ENCODE measurements at places on chromosomes 5 and 9.
A peak's percentile ranks its signal among the peaks of the same experiment; 100 is the strongest.

- peak; percentile 56 for DNase-seq
Observed at GRCh38 chr5:54785729-54786591, 199.4 kb downstream of the ESM1 start.

GRCh38 chr9:89387197-89387849 lies 69.0 kb downstream of the SECISBP2 start:
- no peak for DNase-seq

DNA sequence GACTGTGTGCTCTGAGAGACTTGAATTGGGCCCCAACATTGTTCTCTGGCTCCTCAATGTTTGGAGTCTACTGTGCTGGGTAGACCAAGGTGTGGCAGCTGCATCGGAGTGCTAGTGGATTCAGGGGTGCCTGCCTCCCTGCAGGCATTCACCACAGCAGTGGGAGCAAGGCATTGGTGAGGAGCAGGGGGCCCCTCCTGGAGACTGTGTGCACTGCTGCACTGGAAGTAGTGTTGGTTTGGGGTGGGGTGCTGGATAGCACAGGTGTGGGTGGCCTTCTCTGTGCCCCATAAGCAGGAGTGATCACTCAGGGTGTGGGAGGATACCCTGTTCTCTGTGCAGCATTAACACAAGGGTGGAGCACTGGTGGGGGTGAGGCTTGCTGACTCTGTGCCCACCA lies 39.2 kb downstream of the INSL6 start:
- DNase-seq, result no peak

- peak; percentile 7 for DNase-seq
Observed at GRCh38 chr5:16936150-16936988, at the start of gene MYO10. Gene MYO10 (minus strand): TSS chr5:16936288. CDS start chr5:16935808, 480 bp downstream.

DNA sequence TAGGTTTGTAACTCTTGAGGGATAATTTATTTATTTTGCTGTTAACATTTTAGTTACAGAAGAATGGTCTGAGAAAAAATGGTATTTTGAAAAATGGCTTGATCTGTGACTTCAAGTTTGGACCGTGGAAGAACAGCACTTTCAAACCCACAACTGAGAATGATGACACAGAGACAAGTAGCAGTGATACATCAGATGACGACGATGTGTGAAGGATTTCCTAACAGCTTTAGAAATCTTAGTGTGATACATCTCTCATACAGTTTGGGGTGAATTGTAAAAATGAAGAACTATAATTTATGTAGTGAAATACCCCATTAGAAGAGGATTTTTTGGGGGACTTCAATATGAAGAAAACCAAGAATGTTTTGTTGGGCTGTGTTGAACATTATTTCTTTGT lies 88.7 kb downstream of the GPBP1 start:
- DNase-seq, result no peak

DNA sequence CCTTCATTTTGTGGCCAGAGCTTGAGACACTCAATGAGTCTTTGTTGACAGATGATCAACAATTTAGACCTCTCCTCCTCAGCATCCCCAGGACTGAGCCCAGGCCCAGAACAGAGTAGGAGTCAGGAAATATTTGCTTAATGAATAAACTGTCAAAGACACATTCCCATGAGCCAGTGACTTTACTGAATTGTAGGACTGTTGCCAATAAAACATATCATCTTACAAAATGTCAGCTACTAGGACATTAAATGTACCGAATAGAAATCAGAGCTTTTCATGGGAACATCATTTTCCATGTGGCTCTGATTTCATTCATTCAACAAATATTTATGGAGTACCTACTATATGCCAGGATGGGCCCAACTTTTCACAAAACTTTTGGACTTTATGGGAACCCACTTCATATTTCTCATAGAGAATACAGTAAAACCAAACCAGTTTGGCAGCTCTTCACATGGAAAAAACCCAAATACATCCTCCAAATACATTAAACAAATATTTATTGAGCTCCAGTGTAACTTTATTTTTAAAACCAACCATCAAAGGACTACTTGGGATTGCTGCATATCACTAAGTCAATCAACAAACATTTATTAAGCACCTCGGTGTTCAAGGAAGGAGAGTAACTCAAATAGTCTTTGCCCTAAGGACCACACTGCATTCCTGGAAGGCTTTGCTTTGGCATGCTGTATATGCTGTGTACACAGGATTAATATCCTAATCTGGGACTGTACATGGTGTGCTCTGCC lies 11.4 kb downstream of the VDAC1 start:
- DNase-seq, result no peak

GRCh38 chr5:78648359-78649210 lies at the start of gene LHFPL2:
Gene LHFPL2 (minus strand): TSS chr5:78648772. CDS start chr5:78510213, 138,559 bp downstream.
- DNase-seq, result peak; percentile 59

DNA sequence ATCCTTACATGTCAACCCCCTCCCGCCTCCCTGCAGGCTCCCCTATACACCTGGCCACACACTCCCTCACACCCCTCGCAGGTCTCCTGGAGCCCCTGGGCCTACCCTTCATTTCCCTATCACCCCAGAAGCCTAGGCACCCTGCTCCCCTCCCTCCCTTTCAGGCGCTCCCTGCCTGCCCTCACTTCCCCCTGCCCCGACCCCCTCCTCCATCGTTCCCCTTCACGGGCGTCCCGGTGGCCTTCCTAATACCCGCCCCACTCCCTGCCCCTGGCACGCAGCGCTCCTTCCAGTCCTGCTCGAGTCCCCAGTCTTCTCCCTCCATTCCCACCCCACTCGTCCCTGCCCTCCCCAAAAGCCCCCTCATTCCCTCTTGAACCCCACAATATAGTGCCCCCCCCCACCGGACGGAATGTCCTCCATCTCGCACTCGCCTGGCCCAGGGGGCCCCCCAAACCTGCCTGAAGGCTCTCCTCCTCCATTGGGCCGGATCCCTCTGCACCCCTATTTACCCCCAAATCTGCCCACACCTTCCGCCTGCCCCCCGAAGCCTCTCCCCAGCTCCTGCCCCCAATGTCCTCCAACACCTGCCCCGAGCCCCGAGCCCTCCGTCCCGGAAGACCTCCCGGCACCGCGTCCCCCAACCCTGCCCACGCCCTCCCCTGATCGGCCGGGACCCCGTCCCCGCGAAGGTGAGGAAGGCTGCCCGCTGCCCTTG lies 746 bp downstream of the STRBP start:
- DNase-seq, result no peak

DNA sequence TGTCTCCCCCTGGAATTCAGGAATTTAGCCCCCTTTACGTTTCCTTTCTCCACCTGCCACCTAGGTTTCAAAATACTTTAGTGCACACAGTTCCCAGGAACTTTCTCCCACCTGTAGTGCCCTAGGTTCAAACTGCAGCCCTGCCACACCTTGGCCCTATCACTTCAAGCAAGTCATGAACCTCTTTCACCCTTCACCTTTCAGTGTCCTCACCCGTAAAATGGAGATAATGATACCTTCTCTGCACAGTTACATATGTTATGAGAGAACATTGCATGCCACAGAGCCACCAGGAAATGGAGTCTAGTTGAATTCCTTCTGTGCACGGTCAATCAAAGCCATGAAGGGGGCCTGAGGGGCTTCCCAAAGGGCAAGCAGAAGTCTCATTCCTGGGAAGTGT lies 9.8 kb upstream of the EEIG1 start:
- DNase-seq, result no peak

- DNase-seq, result no peak
Observed at GRCh38 chr9:33620738-33621439, 96.8 kb downstream of the ANKRD18B start.

DNA sequence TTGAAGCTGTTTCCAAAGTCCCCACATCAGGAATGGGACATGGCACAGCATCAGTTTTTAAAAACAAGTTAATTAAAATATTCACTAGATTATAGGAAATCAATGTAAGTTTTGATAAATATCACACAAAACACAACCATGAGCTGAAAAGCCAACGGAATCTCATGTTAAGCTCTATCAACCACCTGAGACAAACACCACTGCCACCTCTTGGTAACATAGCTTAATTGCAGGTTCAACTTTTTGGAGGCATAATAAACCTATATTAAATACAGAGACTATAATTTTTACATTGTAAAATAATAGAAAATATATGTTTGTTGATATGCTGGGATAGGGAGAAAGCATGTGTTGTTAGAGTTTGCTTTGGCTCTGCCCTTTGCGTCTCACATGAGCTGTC lies 126.1 kb downstream of the SV2C start:
- DNase-seq, result no peak

- no peak for DNase-seq
Observed at GRCh38 chr5:173454736-173455598, 126.8 kb upstream of the STC2 start.

- DNase-seq, result no peak
Observed at GRCh38 chr9:123536455-123536868, 180.5 kb downstream of the CRB2 start.

DNA sequence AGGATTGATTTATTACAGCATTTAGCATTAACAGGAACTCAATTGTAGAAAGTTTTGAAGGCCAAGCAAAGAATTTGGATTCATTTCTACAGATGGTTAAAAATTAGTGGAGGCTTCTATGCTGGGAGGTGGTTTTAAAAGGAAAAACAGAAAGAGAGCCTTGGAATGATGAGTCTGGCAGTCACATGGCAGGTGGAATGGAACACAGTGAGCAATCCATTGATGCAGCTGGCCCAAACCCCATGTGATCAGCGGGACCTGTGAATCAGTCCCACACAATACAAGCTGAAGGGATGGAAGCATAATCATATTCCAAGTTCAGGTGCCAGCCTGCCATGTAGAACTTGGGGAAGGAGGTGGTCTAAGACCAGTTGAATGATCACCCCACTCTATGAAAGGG lies 147.9 kb downstream of the PIP5K1B start:
- no peak for DNase-seq

GRCh38 chr5:22431406-22431805 lies 421.7 kb downstream of the CDH12 start:
- no peak for DNase-seq

DNA sequence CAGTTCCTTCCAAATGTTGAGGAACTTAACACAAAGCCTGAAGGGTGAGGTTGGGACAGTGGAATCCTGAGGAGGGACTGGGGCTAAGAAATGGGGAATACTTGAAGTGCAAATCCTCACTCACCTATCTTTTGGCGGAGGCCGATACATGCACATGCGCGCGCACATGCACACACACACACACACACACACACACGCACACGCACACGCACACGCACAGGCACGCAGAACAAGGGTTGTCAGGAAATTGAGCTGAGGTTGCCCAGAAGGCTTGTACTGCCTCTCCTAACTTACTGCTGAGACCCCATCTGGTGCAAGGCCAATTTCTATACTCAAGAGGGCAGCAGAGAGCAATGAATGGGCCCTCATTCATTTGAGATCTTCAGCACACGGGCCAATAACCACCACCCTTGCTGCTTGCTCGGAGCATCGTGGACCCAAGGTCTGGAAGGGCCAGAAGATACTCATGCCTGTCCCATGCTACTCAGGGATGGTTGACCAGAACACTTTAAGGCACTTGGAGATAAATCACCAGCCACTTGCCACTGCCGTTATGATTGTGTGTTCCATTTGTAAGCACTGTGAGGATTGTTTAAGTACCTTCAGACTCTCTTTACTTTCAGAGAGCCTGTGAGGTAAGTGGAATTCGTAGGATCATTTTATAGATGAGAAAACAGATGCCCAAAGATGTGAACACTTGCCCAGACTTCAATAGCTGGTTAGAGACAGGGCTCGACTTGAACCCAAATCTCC lies 21.5 kb downstream of the BTF3 start:
- peak; percentile 74 for DNase-seq

DNA sequence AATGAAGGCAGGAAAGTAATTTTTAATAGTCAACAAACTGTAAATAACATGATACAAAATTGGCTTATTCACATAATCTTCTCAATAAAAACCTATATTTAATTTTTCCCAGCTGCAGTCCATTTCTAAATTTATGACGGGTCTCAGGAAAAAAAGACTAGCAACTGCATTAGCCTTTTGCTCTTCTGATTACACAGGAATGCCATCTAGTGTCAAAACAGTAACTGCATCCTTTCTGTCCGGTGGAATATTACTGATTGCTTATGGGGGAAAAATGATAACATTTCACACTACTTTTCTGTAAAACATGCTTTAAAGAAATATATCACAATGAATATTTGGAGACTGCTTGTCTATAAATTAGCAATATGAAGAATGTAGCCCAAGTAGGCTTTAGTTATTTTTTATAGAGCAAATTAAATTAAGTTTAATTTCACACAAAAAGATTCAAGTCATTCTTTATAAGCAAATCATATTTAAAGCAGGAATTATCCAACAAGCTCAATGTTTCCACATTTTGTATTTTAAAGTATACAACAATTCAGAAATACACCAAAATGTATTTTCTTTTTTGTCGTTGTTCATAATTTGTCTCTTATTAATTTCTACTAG lies 534.7 kb downstream of the CDH10 start:
- peak; percentile 5 for DNase-seq

GRCh38 chr5:167509076-167509475 lies 782.4 kb upstream of the WWC1 start:
- DNase-seq, result no peak

GRCh38 chr5:125180231-125180829 lies 433.9 kb upstream of the ZNF608 start:
- no peak for DNase-seq

- peak; percentile 30 for DNase-seq
Observed at GRCh38 chr9:764105-764524, 77.4 kb upstream of the DMRT1 start.

- no peak for DNase-seq
Observed at GRCh38 chr9:117293206-117294114, 121.4 kb downstream of the ASTN2 start.

Data from putamen (tissue), 1 donor.